ENCODE measurements at places on chromosomes 13 and 19.
A peak's percentile ranks its signal among the peaks of the same experiment; 100 is the strongest.

- no peak for DNase-seq
Observed at GRCh38 chr13:91889641-91890040, 491.2 kb downstream of the GPC5 start.

DNA sequence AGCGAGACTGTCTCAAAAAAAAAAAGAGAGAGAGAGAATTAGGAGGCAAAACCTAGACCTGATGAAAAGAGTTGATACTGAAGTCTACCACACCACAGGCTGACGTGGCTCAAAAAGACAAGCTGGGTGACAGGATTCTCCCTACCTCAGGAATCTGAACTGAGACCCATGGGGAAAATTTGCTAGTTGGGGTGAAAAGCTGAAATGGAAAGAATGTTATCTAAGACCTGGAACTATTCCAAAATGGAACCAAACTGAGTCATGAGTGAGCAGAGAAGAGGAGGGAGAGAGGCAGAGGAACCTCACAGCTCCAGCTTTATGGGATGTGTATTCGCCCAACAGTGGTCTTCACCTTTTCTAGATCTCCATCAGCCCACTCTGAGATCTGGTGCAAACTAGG, 11.7 kb downstream of the SMG9 start:
- no peak for DNase-seq

GRCh38 chr13:38309397-38309796, 40.3 kb upstream of the UFM1 start:
- no peak for DNase-seq

DNA sequence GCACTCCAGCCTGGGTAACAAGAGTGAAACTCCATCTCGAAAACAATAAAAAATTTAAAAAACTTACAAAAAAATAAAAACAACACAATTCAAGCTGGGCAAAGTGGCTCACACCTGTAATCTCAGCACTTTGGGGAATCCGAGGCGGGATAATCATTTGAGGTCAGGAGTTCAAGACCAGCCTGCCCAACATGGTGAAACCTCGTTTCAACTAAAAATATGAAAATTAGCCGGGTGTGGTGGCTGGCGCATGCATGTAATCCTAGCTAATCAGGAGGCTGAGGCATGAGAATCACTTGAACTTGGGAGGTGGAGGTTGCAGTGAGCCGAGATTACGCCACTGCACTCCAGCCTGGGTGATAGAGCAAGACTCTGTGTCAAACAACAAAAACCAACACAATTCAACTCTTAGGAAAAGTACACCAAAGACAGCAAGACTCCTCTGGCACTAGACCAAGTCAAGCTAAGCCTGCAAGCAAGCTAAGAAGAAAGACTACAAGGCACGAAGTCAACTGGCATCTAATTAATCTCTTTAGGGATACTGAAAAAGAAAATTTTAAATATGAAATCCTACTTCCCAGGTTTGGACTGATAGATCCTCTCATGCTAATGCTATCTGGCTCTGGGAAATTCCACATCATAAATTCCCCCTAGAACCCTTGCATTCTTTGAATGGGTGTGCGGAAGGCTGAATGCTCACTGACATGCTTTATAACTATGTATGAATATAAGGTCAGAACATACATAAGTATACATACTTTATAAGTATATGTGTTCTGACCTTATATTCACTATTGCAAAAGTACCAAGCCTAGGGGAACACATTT, 7.9 kb downstream of the PBX4 start:
- no peak for DNase-seq

DNA sequence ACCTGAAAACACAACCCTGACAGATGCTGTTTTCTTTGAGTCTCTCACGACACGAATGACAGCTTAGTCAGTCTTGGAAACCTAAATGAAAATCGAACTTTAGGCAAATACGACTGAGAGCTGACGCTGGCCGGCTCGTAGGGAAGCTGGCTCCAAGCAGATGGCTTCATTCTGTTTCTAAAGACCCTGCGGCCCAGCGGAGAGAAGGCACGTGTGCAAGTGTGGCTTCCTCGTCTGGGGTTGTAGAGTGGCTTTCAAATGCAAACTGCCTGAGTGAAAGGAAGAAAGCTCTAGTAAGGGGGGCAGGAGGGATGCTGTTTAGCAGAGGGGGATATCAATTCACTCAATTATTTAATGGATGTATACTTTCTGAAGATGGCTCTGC, 26.1 kb upstream of the TIMM44 start:
- no peak for DNase-seq

DNA sequence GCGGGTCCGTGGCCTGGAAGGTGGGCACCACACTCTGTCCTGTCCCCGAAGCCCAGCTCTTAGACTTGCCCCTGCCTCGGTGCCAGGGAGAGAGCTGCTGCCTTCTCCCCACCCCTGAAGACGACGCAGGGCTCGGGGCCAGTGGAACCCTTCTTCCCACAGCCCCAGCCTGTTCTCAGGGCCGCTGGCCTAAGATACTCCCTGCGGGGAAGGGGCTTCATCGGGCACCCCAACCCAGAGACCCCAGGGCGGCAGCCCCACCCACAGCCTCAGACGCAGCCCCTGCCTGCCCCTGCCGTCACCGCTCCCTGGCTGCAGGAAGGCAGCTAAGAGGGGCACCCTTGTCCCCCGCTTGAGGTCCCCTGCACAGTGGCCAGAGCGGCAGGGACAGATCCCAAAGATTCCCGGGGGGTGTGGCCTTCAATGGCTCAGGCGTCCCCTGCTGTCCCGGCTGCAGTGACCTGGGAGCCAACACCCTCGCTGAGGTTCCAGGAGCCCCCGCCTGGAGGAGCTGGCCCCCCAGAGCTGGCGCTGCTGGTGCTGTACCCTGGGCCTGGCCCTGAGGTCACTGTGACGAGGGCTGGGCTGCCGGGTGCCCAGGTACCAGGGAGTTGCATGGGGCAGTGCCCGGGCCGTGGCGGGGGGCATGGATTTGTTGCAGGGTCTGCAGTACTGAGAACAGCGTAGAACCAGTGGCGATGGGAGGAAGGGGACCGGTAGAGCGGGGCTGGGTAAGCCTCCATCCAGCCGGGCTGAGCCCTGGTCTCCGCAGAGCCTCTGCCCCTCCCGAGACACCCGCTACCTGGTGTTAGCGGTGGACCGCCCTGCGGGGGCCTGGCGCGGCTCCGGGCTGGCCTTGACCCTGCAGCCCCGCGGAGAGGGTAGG, 1.0 kb downstream of the AMH start:
- DNase-seq, result no peak

- peak; percentile 85 for DNase-seq
Observed at GRCh38 chr13:99307648-99308339, 595 bp upstream of the GPR183 start.

DNA sequence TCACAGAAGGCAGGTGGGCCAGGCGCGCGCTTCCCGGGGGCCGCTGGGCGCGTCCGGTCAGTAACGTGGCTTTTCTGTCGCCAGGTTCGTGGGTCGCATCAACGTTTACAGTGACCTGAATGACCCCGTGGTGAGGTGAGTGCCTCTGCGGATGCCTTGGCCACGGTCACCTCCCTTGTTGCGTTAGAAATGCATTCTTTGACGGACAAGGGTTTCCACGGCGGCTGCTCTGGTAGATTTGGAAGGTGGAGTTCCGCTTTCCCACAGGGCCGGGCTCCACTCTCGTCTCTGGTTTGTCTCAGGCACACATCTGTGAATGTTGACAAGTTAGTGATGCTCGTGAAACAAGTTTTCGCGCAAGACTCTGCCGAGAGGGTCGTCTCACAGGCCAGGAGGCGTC, 130.0 kb downstream of the ATP11A start:
- no peak for DNase-seq

DNA sequence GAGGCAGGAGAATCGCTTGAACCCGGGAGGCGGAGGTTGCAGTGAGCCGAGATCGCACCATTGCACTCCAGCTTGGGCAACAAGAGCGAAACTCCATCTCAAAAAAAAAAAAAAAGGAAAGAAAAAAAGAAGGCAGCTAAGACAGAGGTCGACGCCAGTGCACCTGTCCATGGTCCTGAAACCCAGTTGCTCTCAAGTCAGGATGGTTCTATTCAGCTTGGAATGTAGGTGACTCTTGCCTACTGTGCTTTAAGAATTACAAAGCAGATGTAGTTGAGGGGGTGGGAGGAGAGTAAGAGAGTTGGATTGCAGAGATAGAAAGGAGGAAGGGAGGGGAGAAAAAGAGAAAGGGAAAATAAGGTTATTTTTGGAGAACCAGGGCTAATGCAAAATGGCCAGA, 18.7 kb downstream of the CACNG7 start:
- peak; percentile 58 for DNase-seq

DNA sequence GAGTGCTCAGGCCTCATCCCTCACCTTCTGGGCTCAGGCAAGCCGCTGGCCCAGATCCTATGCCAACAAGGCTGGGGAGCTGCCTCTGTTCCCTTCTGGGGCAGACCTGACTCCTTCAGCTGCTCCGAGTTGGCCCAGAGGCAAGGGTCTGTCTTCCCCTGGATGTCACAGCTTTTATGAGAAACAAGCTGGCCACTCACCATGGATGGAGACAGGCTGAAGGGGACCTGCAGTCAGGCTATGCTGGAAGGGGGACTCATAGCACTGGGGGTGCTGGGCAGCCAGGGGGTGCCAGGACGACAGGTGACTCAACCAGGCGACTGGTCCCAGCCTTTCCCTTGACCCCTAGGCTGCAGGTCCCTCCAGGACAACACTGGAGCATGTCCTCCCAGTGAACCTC, 52.4 kb upstream of the C1QTNF9B start:
- no peak for DNase-seq

GRCh38 chr19:58557221-58558065, 968 bp downstream of the UBE2M start:
- no peak for DNase-seq

GRCh38 chr13:32391101-32391619, 36.8 kb downstream of the N4BP2L1 start:
- no peak for DNase-seq

DNA sequence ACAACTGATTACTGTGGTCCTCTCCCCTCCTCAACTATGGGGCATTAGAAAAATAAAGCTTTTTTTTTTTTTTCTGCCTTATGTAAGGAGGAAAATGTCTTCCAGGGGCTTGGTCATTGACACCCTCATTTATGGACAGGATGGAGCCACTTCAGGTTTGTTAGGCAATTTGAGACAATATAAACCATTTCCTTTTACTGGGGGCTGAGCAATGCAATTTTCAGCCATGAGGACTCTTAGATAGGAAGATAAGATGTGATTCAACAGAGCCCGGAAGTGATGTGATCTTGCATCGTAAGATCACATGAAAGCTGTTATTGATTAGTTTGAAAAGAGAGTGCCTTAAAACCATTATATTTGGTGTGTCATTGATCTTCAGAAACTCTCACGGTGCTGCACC, 210.8 kb downstream of the OXGR1 start:
- no peak for DNase-seq

GRCh38 chr19:49904136-49904535, 7.4 kb upstream of the IL4I1 start:
- DNase-seq, result peak; percentile 45

DNA sequence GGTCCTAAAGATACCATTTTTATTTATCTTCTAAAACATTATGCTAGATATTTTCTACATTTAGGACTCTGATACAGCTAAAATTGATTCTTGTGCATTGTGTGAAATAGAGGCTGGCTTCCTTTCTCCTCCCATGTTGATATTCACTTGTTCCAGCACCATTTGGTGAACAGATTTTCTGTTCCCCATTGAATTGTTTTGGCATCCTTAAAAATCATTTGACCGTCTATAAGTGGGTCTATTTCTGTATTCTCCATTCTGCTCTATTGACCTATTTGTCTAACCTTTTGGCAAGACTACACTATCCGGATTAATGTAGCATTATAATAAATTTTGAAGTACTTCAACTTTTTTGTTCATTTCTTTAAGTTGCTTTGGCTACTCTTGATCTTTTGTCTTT, 2689.2 kb downstream of the PCDH9 start:
- DNase-seq, result no peak

DNA sequence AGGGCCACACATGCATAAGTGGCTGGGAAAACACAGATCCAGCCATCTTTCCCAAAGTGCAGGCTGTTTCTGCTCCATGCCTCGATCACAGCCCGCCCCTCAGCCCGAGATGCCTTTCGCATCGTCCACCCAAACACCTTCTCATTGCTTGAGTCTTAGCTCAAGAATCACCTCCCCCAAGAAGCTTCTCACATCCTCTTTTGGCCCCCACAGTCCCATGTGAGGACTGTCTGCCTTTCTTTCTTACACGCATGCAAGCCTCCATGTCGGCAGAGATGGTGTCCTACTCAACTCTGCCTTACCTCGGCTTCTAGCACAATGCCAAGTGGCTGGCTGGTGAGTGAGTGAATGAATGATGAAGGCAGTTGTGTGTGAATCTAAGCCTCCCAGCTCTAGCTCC, 18.1 kb upstream of the GSX1 start:
- DNase-seq, result no peak

DNA sequence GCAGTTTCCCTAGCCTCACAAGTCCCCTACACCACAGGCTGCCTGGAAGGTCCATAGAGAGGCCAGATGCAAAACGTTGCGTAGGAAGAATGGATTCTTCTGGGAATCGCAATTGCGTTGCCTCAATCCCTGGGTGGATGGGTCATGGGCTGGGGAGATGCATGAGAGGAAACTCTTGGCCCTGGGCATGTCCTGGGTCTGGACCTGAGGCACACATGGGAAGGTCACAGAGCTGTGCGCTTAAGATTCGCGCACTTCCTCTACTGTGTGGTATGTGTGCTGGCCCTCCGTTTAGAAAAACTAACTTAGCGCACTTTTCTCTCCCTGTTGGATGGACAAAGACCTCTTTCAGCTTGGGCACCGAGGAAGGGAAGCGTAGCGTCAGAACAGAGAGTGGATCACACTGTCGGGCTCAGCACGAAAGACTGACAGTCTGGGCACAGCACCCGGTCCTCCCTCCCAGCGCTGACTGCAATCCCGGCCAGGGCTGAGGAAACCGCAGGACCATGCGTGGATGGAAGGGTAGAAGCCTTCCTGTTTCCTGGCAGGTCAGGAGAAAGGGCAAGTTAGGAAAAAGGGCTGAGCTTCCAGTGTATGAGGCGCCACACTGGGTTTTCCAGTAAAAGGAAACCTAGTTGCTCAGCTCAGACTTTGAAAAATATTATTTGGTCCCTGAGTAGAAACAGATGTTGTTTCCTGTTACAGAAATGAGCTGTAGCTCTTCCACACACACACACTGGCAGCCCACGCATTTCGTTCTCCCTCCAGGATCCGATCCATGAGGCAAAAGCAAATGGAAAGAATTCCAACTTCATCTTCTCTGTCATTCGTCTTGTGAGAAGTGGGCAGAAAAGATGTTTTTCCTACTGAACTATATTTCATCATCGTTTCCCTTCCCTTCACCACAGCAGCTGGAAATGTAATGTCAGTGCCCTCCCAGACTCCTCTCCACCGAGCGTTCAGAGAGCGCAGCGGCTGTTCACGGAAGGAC, 86.0 kb downstream of the ING1 start:
- peak; percentile 2 for DNase-seq

GRCh38 chr19:45473367-45473681, 5.5 kb downstream of the FOSB start:
- no peak for DNase-seq

- DNase-seq, result no peak
Observed at GRCh38 chr13:91879360-91879759, 480.9 kb downstream of the GPC5 start.

GRCh38 chr13:40540328-40541044, 126.0 kb downstream of the FOXO1 start:
- no peak for DNase-seq

DNA sequence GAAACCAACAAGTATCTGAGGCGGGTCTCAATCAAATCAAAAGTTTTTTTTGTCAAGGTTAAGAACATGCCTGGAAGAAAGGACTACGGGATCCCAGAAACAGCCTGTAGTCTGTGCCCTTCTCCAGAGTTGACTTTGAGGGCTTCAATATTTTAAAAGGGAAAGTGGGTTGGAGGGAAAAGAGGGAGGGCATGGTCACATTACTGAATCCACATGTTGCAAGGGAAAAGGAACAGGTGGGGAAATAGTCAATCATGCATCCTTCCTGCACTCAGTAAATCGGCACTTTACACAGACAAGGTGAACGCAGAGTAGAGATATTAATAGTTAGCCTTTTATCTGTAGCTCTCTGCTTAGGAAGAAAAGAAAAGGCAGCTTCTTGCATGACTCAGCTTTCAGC, 808.5 kb downstream of the UQCRFS1 start:
- DNase-seq, result no peak
